M059J (cell line): ENCODE measurements at places on chromosomes 3 and 15. TPM values are rescaled to one million over a fixed set of nuclear protein-coding genes. Genes with fewer than 3 reads are reported as not detected.

WNT5A gene
- total RNA-seq = 92.8 and 113 TPM in 2 replicates

PLD1 gene
- total RNA-seq = 7.6 and 7.8 TPM in 2 replicates

ZNF662 gene
- 0.20 and 1.4 TPM in 2 replicates for total RNA-seq

GHRL gene
- total RNA-seq = not detected in 2 replicates

RASA2 gene
- 16.4 and 20.8 TPM in 2 replicates for total RNA-seq

ALG1L2 gene
- not detected in 2 replicates for total RNA-seq

TMC3 gene
- not detected in 2 replicates for total RNA-seq

GOLGA8M gene
- not detected in 2 replicates for total RNA-seq

DOCK3 gene
- 0.52 and 1.0 TPM in 2 replicates for total RNA-seq

EXD1 gene
- not detected in 2 replicates for total RNA-seq

SLC2A2 gene
- total RNA-seq = 0.12 and 0.32 TPM in 2 replicates

DNASE1L3 gene
- not detected in 2 replicates for total RNA-seq

ATP11B gene
- 33.9 and 47.8 TPM in 2 replicates for total RNA-seq

ATP13A5 gene
- total RNA-seq = not detected in 2 replicates
